HEK293T (cell line): ENCODE measurements at places on chromosomes 7 and 10.

DNA sequence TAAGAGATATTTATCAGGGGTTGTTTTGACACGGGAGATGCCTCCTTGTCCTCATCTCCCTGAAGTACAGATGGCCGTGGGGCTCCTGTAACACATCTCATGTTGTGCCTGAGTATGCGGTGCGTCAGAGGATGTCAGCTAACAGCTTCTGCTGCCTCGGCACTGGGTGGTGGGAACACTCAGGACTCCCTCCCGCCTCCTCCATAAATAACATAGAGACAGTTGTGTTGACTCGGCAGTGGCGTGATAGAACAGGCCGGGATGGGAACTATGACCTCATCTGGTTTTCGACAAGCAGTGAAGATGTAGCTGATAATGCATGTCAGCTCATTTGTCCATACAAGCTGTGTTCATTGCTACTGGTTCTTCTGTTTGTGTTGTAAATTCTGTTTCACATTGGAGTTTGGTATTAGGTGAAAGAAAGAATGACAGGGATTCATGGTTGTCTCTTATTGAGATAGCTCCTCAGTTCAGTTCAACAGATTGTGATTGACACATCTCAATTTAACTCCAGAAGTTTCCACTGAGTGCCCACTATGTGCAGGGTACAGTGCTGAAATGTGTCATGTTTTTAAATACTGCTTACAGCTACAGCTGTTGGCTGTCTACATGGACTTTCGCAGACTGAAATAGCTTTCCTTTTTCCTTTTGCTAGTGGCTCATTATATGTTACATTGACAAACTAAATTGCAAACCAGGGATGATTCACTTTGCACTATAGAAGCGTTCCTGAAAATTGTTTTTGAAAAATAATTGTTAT is 87.4 kb downstream of the CHN2 start:
- DNase-seq, result peak; percentile 67

DNA sequence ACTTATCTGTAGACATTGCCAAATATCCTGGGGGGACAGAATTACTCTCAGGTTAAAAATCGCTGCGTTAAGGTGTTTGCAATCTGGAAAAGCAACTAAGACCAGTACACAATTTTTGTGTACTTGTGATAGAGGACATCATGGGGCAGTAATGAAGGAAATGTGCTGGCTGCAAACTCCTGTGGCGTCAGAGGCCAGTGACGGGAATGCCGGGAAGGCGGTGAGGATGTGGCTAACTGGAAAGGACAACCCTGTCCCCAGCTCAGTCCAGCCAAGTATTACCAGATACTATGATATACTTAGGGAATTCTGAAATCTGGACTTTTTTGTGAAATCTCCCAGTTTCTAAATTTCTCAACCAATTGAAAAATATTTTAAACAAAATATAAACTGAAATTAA is 103.1 kb upstream of the NANOS1 start:
- DNase-seq, result no peak

- peak; percentile 89 for DNase-seq
Measured at GRCh38 chr10:129971381-129972144, 7.5 kb upstream of the EBF3 start.

GRCh38 chr7:37912756-37913155 is 3.9 kb downstream of the SFRP4 start:
- no peak for DNase-seq

DNA sequence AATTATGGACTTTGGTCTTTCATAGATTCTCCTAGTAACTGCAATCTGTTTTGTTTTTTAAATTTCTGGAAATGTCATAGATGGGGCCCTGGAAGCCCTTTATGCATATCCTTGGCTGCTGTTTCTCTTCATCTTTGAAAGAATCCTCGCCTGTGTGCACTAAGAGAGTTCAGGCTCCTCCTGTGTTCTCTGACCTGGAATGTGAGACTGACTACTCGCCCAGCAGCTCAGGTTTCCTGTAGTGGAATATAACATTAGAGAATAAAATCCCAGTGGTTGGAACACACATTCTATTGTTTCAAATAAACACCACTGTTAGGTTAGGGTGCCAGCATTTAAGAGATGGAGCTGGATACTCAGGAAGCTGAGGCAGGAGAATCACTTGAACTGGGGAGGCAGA is 56.3 kb downstream of the WDFY4 start:
- no peak for DNase-seq
